ENCODE measurements at places on chromosomes 5 and 9.

DNA sequence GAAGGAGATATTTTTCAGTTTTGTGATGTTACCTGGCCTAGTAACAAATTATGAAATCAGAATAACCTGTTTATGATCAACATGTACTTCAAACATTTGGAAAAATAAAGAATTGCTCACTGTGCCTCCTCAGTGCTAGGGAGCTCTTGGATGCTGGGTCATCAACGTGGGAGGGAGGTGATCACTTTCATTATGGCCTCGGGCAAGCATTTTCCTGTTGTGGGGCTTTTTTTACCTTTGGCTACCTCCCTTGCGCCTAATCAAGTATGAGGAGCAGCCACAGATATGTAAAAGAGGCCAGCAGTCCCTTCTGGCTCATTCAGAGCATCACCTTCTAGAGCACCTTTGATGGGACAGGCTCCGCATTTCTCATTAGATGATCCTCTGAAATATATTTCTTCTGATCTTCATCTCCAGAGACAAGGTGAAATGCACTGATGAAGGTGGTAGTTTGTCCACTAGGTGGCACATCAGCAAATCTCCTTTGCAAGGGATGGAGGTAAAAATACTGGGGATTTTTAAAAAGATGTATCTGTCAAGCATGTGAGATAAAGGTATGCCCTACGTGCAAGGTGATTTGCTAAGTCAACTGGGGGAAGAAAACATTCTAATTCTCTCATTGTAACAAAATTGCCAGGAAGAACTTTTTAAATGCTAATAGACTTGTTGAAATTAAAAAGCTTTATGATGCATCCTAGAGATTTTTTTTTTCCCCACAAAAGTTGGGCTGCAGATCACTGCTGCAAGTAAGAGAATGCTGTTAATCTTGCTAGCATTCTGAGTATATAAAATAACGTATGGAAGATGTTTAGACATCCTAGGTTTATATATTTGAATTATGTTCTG lies 218.2 kb downstream of the MAST4 start:
- H3K4me3 ChIP-seq = no peak overlapping the region
- no peaks in the 10 kb centered on the region for H3K4me1 ChIP-seq
- H3K27me3 ChIP-seq = no peaks in the 10 kb centered on the region
- peak; percentile 49 for DNase-seq
- H3K27ac ChIP-seq = no peak overlapping the region

GRCh38 chr5:54320256-54320655 lies 9.9 kb upstream of the ARL15 start:
- no peaks in the 10 kb centered on the region for H3K27me3 ChIP-seq
- H3K27ac ChIP-seq = no peak overlapping the region
- DNase-seq = no peak
- H3K4me3 ChIP-seq = no peak overlapping the region
- H3K4me1 ChIP-seq = no peaks in the 10 kb centered on the region
- no peaks in the 10 kb centered on the region for H3K36me3 ChIP-seq

DNA sequence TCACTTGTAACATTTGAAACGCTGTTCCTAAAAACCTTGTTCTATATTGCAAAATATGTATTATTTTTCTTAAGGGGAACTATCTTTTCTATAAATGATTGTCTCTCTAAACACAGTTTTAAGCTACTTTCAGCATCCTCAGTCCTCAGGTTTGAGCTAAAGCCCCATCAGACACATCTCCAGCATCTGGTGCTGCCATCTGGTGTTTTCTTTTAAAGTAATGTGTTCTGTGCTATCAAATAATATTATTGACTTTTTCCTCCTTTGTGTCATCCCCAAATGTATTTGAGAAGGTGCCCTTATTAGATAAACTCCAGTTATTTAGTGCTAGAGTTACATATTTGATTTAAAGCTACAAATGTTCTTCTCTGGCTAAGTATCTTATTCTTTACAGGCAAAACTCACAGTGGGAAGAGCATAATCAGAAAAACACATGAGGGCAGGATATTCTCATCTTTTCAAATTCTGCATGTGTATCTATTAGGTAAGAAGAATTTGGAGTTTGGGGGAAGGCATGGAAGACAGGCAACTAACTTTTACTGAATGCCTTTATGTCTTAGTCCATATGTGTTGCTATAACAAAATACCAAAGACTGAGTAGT lies 27.5 kb downstream of the ZNF474 start:
- H3K4me1 ChIP-seq = peaks cover 8% of the 10 kb centered on the region
- no peak overlapping the region for H3K27ac ChIP-seq
- H3K36me3 ChIP-seq = no peaks in the 10 kb centered on the region

GRCh38 chr9:113622600-113623400 lies 159.3 kb downstream of the RGS3 start:
- H3K4me1 ChIP-seq = no peaks in the 10 kb centered on the region
- H3K4me3 ChIP-seq = no peak overlapping the region
- H3K36me3 ChIP-seq = no peaks in the 10 kb centered on the region
- no peak for DNase-seq
- no peak overlapping the region for H3K27ac ChIP-seq

GRCh38 chr5:172561151-172561550 lies 79.9 kb upstream of the NEURL1B start:
- H3K4me1 ChIP-seq = no peaks in the 10 kb centered on the region
- no peaks in the 10 kb centered on the region for H3K36me3 ChIP-seq
- no peak overlapping the region for H3K27ac ChIP-seq
- no peaks in the 10 kb centered on the region for H3K27me3 ChIP-seq
- no peak for DNase-seq

DNA sequence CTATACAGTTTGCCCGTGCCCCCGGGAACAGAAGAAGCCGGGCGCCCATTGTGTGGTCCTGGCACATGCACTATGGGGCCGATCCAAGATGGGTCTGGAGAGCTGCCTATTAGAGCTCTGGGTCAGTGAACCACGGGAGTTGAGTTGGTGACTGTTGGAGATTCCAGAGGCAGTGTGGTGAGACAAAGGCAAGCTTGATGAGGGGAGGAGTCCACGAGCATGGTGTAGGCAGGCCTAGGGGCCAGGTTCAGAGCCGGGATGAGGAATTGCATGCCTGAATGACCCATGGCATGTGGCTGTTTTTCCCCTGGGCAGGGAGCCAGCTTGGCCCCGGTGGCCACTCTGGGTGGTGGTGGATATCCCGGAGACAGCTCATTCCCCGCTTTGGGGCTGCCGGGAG lies 84.4 kb upstream of the STC2 start:
- no peaks in the 10 kb centered on the region for H3K36me3 ChIP-seq
- H3K4me3 ChIP-seq = no peak overlapping the region
- no peaks in the 10 kb centered on the region for H3K27me3 ChIP-seq
- H3K27ac ChIP-seq = no peak overlapping the region
- no peaks in the 10 kb centered on the region for H3K4me1 ChIP-seq
- DNase-seq = no peak

DNA sequence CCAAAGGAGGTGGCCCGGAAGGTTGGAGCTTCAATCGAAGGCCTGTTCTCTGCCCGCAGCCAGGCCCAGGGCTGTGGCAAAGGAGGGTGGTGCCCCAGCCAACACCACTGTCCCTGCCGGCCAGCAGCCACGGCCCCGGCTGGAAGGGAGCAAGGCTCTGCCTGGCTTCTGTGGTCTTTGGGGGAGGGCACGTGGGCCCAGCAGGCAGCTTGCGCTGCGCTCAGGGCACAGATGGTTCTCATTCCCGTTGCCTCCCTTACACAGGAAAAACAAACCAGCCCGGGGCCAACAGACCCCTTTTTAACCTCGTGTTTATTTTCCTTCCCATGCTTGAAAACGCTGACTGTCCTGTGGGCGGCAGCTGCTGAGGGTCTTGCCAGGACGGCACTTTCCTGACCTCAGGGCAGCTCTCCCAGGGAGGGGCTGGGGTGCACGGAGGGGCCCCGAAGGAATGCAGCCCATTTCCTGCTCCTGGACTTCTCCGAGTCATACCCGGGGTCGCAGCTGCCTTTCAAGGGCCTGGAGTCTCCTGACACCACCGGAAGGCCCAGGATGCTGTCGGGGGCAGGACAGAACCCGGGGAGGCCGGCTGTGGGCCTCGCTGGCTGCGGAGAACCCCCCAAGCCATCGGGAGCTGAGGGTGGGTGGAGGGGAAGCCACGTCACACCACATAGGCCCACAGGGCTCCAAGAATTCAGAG lies 1.1 kb upstream of the GPSM1 start:
- H3K4me3 ChIP-seq = no peak overlapping the region
- H3K27me3 ChIP-seq = no peaks in the 10 kb centered on the region
- no peak for DNase-seq
- H3K4me1 ChIP-seq = peaks cover 12% of the 10 kb centered on the region
- no peak overlapping the region for H3K27ac ChIP-seq

DNA sequence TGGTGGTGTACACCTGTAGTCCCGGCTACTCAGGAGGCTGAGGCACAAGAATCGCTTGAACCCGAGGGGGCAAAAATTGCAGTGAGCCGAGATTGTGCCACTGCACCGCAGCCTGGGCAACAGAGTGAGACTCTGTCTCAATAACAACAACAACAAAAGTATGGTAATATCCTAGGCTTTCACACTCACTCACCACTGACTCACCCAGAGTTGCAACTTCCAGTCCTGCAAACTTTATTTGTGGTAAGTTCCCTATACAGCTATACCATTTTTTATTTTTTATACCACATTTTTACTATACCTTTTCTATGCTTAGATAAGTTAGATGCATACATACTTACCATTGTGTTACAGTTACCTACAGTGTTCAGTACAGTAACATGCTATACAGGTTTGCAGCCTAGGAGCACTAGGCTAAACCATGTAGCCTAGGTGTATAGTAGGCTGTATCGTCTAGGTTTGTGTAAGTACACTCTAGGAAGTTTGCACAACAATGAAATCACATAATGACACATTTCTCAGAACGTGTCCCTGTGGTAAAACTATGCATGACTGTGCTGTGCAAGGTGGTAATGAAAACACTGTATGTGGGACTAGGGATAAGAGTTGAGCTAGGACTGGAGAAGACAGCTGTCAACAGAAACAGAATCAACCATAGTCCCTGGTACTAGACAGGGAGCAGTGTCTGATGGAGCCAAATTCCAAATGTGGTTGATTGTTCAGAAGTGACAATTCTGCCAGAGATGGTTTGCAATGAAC lies 109.5 kb upstream of the RAD23B start:
- H3K36me3 ChIP-seq = no peaks in the 10 kb centered on the region
- no peaks in the 10 kb centered on the region for H3K4me1 ChIP-seq
- no peak overlapping the region for H3K4me3 ChIP-seq
- no peak for DNase-seq
- no peaks in the 10 kb centered on the region for H3K27me3 ChIP-seq

DNA sequence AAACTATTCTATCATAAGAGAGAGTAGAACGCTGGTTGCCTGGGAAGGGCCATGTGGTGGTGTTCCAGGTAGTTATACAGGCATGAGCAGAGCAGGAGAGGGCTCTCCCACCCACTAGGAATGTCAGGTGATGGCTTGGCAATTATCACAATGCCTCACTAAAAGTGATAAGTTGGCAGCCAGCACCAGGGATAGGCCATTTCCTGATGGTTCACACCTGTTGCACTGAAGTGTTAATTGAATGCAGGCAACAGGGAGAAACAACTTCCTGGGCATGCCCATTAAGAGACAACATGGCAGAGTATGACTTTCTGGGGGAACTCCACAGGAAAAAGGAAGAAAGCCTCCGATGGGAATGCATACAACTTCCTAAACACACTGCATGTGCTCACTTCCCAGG lies 593.2 kb downstream of the ELAVL2 start:
- H3K4me1 ChIP-seq = no peaks in the 10 kb centered on the region
- DNase-seq = no peak
- H3K27me3 ChIP-seq = no peaks in the 10 kb centered on the region
- H3K4me3 ChIP-seq = no peak overlapping the region
- no peaks in the 10 kb centered on the region for H3K36me3 ChIP-seq

DNA sequence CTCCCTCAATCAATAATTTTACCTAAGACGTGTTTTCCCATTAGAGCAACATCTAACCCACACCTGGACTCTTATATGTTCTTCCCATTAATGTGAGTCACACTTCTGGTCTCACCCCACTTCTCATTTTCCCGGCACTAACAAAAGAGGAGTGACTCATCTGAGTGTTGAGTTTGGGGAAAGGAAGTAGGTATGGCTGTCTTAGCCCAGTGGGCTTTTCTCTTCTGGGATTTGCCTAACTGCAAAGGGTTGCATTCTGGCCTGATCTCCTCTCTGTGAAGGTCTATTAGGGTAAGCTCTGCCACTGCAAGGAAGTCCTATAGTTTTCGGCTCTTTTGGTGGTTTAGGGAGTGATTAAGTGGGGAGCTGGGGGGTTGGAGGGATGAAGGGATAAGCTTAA lies 195.6 kb downstream of the KIAA0825 start:
- no peak for DNase-seq
- no peaks in the 10 kb centered on the region for H3K27me3 ChIP-seq
- H3K4me1 ChIP-seq = no peaks in the 10 kb centered on the region
- no peak overlapping the region for H3K4me3 ChIP-seq

- H3K36me3 ChIP-seq = no peaks in the 10 kb centered on the region
- no peak for DNase-seq
- H3K4me3 ChIP-seq = no peak overlapping the region
- H3K27me3 ChIP-seq = no peaks in the 10 kb centered on the region
- H3K27ac ChIP-seq = no peak overlapping the region
Observed at GRCh38 chr5:6216471-6217075, 161.8 kb downstream of the MED10 start.

- no peak for DNase-seq
- no peaks in the 10 kb centered on the region for H3K36me3 ChIP-seq
- H3K27ac ChIP-seq = no peak overlapping the region
- no peaks in the 10 kb centered on the region for H3K27me3 ChIP-seq
- H3K4me1 ChIP-seq = no peaks in the 10 kb centered on the region
- H3K4me3 ChIP-seq = no peak overlapping the region
Observed at GRCh38 chr5:143086908-143087637, 316.4 kb downstream of the NR3C1 start.

- H3K4me3 ChIP-seq = no peak overlapping the region
- no peak overlapping the region for H3K27ac ChIP-seq
- no peak for DNase-seq
Observed at GRCh38 chr5:10525124-10525495, 38.8 kb upstream of the ANKRD33B start.

DNA sequence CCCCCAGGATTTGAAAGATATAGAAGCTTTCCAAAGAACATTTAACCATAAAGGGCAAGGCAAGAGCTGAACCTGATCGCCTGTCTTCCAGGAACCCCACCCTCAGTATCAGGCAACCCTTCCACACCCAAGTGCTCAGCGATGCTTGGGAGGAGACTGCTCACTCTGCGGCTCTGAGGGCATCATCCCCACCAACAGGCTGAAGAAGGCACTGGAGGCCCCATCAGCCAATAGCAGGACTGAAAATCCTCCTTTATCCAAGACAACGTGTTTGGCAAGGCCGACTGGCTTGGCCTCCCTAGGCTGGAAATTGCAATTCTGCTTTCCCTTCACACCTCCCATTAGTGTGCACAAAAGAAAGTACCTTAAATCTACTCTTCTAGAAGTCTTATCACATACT lies 1.4 kb upstream of the PPP2CA start:
- peaks cover 35% of the 10 kb centered on the region for H3K4me1 ChIP-seq
- peak overlapping the region; percentile 85 for H3K4me3 ChIP-seq

GRCh38 chr9:77853716-77854115 lies 177.9 kb downstream of the GNAQ start:
- no peak overlapping the region for H3K27ac ChIP-seq
- H3K27me3 ChIP-seq = no peaks in the 10 kb centered on the region
- H3K4me1 ChIP-seq = peaks cover 4% of the 10 kb centered on the region
- no peaks in the 10 kb centered on the region for H3K36me3 ChIP-seq
- no peak for DNase-seq
